CD4-positive, alpha-beta T cell treated with Interferon alpha-2 for 1 hour (primary cell): ENCODE measurements at places on chromosomes 6 and 20.

DNA sequence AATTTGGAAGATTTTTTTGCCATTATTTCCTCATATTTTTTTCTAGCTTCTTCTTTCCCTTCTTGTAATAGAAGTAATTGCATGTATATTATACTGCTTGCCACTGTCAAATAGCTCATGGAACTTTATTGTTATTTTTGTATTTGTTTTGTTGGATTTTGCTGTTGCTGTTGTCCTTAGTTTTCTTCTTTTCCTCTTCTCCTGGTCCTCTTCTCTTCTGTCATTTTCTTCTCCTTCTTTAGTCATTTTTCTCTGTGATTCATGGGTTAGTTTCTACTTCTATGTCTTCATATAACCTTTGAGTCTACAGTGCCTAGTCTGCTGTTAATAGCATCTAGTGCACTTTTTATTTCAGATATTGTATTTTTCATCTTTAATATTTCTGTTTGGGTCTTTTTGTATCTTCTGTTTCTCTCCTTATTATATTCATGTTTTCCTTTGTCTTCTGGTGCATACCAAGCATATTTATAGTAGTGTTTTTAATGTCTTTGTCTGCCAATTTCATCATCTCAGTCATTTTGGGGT, 226.2 kb downstream of the HIVEP2 start:
- DNase-seq, result no peak

DNA sequence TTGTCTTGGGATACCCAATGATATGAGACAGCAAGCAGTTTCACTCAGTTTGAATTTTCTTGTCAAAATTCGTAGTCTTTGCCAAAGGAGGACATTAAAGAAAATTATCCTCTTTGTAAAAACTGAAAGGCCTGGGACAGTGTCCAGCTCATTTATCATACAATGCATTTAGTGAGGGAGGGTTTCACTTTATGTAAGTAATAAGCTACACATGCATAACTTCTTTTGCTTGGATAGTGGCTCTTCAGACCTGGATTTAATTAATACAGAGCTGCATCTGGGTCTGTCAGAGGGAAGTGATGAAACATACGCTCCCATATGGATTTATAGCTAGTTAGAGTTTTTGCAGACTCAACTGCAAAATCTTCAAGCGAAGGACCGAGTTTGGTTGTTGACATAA, 175.6 kb downstream of the PHACTR1 start:
- no peak for DNase-seq

- DNase-seq, result no peak
Measured at GRCh38 chr20:14632906-14633305, 295.5 kb upstream of the FLRT3 start.

DNA sequence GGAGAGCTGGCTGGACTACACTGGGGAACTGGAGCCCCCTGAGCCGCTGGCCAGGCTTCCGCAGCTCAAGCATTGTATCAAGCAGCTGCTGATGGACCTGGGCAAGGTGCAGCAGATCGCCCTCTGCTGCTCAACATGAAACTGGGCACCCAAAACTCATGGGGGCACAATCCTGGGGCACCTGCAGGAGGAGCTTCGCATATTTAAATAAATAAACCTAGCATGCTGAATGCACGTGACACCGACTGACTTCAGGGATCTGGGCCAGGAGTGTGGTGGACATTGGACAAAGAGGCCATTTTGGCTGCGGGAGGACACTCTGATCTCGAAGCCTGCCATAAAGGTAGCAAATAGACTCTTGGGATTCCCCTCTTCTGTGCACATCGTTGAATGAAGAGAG, 6.8 kb downstream of the SCAND1 start:
- DNase-seq, result peak; percentile 39

GRCh38 chr20:18738055-18738454, 75.5 kb upstream of the SCP2D1 start:
- peak; percentile 67 for DNase-seq

DNA sequence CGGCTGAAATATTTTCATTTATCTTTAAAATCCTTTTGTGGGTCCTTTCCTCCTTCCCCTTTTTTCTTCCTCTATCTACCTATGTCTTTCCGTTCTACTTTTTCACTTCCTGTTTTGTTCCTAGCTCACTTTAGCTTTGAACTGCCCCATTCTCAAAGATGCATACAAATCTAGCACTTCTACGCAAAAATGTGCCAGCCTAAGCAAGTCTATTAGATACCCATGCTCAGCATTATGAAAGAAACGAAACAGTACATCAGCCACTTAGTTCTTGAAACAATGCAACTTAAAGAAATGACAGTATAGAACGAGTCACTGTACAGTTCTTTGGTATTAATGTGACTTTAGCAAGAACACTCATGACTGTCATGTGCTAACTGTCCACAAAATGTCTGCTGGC, 47.3 kb upstream of the MARCKS start:
- peak; percentile 6 for DNase-seq

- peak; percentile 45 for DNase-seq
Measured at GRCh38 chr20:9397928-9398327, 116.5 kb upstream of the LAMP5 start.

GRCh38 chr6:32194825-32195651, 2.6 kb upstream of the GPSM3 start:
- DNase-seq, result peak; percentile 55

- DNase-seq, result no peak
Measured at GRCh38 chr20:10093087-10093591, 58.4 kb downstream of the ANKEF1 start.

- DNase-seq, result no peak
Measured at GRCh38 chr20:24479106-24479505, 9.7 kb downstream of the SYNDIG1 start.

DNA sequence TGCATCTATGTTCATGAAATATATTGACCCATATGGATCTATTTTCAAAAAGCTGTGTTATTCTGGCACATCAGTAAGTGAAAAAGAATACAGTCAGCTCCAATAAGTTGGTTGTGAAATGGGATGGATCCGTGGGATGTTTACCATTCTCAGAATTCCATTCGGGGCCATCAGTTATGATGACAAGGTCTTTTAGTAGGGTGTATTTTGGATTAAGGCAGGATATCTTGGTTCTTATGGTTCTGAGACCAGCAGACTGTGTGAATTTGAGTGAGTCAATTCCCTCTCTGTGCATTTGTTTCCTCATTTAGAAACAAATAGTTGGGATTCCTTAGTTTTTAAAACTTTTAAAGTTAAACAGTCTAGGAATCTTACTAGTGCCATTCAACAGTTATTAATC, 287.4 kb downstream of the CD109 start:
- DNase-seq, result no peak

DNA sequence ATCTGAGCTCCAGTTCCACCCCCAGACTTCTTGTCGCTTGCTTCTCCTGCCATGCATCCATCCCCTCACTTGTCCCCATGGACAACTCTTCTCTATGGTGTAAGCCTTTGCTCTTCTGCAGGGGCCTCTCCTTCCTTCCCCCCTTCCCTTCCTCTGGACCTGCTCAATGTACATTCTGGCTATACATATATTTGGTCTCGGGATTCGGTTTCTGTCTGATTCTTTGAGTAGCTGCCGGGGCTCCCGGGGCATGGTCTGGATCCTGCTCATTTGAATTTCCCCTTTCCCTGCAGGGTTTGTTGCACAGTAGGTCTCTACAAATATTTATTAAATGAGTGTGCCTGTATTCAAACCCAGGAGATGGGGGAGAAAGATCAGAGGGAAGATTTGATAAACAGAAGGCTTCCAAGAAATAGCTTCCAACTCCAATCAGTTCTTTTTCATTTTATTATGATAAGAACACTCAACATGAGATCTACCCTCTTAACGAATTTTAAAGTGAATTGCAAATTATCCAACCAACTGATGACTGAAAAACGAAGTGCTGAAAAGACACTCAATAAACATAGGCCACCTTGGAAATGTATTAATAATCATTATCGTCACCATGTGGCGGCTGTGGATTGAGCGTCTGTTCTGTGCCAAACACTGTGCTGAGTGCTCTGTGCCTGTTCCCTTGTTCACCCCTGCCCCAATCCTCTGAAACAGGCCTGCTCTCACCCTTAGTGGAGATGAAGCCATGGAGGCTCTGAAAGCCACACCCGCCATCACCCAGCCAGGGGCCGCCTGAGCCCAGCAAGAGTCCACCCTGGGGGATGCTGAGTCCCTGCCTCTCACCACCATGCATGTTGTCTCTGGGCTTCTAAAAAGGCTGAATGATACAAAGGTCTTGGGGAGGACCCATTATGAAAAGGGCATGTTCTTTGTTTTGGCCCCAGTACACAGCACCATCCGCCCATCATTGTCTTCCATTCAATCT, 34.3 kb upstream of the APCDD1L start:
- DNase-seq, result no peak

DNA sequence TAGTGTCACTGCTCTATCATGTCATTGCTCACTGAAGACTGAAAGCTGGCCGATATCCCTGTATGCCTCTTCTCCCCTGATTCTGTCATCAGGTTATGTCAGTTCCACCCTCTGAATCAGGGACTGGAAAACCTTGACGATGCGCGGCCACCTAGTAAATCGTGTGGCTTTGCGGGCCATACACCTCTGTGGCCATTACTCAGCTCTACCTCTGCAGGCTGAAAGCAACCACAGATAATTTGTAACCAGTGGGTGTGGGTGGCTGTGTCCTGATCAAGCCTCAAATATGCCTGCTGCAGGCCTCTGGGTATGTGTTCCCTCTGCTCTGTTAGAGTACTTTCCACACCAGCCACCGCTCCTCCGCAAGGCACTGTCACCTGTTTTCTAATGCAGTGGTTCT, 105.2 kb downstream of the GMPR start:
- DNase-seq, result no peak

DNA sequence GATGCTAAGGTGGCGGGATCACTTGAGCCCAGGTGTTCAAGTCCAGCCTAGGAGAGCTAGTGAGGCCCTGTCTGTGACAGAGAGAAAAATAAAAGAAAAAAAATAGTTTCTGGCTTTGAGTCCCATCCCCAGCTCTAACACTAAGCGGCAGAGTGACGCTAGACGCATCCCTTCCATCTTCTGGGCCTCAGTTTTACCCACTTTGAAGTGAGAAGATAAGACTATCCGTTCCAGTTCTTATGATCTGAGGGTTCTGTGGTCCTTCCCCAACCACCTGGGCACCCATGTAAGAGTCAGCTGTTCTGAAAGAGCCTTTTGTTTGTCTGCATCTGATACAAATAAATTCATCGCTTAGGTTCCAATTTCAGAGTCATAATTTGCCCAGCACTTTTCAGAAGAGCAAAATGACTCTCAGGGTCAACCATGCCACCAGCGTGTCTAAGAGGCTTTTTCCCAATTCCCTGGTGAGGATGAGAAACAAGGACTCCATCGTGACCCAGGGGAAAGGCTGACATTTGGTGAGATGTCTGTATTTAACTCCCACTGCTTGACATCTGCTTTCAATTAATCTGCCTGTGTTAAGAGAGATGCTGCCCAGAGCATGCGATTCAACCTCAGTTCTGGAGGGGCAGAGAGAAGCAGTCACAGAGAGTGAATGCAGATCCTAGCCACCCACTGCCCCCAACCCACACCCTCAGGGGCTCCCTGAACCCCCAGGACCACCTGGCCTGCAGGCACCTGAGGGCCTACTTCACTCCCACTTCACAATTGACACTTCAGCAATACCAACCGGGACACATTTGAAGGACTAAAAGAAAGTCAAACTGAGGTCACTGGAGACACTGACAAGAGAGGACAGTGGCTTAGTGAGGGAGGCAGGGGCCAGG, 131.6 kb upstream of the TOP1 start:
- DNase-seq, result no peak

DNA sequence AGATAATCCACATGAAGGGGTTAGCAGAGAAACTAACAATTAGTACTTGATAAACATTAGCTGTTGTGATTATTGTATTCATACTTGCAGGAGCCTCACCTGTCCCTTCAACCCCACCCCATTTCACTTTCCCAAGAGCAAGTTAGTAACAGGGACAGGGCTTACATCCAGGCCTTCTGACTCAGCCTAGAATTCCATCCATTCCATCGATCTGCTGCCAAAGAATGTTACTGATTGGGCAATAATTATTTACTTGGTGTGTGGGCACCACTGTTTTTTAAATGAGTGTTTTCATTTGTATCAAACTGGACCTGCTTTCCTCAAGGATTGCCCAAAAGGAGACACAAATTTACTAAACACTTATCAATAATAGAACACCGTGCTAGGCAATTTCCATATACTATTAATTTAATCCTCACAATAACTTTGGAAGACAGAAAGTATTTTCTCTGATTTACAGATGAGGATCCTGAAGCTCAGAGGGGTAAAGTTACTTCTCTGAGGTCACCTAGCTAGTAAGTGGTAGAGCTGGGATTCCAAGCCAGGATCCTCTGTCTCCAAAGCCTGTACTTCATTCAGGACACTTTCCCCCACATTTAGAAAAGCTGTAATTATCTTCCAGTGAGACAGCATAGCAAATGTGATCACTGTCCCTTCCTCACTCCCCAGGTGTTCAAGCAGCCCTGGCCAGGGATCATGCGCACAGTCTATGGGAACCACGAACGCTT, 32.8 kb downstream of the GSS start:
- no peak for DNase-seq

GRCh38 chr6:167161851-167162467, 4.2 kb upstream of the GPR31 start:
- DNase-seq, result no peak

- no peak for DNase-seq
Measured at GRCh38 chr20:53751620-53752318, 158.1 kb upstream of the ZNF217 start.

DNA sequence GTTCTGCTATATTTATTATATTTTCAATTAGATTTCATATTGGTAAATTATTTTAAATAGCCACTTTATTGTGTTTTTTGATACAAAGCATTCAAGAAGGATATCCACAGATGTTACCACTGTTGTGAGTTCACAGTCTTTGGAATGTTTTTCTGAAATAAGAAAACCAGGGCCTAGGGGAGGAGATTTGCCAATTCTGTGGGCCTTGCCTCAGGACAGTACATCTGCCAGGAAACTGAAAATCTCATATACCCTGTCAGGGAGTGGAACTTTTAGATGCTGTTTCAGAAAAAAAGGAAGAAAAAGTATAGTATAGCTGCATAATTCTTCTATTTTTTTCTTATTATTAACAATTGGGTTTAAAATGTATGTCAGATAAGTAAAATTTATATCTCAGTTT, 995.9 kb upstream of the ADGRB3 start:
- no peak for DNase-seq

DNA sequence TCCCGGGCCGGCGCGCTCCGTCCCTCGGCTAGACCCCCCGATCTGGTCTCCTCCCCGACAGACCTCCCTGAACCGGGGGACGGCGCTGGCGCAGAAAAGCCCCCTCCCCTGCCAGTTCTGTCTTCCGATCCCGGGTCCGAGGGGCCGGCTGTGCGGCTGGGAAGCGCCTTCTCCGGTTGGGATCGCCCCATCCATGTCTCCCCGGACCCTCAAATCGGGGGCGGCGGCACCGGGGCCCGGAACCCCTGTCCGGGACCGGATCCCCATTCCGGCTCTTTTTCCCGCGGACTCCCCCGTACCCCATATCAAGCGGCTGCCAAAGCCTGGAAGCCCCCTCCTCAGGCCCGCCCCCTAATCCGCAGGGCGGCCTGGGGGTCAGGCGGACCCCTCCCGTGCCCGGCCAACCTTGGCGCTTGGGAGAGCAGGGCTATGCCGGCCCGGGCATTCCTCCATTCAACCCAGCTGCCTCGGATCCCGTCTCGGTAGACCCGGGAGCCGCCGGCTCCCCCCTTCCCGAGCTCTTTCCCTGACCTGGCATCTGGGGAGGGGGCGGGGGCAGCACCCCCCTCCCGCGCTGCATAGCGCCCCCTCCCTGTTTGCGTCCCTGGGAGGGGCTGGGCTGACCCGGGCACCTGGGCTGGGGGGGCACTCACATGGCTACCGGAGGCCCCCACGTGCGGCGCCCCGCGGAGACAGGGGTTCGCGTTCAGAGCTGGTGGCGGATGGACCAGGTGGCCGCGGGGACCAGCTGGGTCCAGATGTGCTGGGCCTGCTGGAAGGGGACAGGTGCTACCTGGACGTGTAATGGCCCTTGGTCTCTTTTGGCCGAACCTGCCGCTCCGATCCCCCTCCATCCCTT, 643 bp downstream of the DLGAP4 start:
- DNase-seq, result no peak

GRCh38 chr6:125094563-125094962, 59.0 kb upstream of the TPD52L1 start:
- no peak for DNase-seq
